ENCODE measurements at places on chromosomes 3 and 15.

- DNase-seq: no peak
Measured at GRCh38 chr3:116367761-116368395, 77.4 kb downstream of the LSAMP start.

DNA sequence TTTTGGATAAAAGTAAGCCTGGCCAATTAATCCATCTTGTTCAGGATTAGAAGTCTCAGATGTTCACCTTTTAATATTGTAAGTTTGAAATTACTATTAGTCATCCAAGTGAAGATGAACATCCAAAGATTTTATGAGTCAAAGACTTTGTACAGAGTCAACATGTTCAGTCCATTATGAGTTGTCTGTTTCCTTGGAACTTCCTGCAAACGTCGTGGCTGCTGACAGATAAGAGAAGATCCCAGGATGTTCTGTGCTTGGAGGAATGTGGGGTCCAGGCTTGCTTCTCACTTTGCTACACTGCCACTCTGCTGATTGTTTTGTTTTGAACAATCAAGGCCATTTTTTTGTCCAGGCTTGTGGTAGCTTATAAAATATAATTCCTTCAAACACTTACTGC lies 74.3 kb upstream of the SLCO2A1 start:
- DNase-seq: no peak

DNA sequence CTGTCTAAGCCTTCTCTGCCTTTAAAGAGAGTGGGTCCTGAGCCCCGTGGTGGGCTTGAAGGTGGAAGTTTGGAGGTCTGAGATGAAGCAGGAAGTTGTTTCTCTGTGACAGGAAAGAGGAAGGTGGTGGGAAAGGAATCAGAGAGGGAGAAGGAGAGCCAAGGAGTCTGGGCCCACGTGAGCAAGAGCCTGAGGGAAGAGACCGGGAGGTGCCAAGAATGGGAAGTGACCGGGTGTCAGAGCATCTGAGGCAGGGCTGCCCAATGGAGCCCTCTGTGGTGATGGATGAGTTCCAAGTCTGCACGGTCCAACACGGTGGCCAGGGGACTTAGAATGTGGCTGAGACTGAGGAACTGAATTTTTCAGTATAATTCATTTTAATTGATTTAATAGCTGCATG lies 24.6 kb downstream of the ALDH1L1 start:
- DNase-seq: no peak

DNA sequence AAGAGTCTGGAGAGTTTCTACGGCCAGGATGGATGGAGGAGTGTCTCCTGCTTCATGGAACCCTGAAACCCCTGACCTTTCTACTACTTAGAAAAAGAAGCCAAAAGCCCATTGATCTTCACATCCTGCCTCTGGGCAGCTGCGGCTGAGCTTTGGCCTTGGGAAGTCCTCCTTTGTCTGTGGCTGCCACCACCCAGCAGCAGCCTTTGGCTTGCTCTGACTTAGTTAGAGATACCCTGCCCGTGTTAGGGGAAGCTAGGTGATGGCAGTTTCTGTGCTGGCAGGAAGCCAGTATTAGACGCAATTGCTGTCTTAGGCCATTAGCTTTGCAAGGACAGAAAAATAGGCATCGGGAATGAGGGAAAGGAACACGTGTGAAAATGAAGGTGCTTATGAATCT lies 18.8 kb downstream of the APH1B start:
- DNase-seq: no peak

DNA sequence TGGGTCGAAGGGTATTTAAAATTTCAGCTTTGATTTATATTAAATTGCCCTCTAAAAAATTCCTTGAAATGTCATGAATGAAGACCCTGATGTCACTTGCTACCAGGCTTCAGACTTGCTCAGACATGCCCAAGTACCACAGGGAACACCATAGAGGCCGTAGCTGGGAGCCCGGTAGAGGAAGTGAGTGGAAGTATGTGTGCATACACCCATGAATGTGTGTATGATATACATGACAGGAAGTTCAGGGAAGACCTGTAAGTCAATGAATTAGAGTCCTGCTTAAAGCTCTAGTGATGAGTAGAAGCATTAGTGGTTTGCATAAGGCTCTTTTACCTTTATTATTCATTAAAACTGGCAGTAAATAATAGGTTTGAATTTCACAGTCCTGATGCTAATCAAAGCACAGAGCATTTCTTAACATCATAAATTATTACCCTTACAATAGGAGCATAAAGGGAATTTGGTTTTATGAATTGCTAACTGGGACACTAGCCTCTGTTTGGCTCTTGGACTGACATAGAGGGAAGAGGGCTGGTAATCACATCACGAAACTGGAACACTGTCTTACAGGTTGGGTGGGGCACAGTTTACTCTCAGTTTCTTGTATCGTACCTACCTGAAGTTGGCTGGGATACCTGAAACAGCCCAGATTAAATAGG lies 144.4 kb downstream of the CHST2 start:
- DNase-seq: no peak

GRCh38 chr3:52153389-52154096 lies 680 bp downstream of the POC1A start:
- no peak for DNase-seq

DNA sequence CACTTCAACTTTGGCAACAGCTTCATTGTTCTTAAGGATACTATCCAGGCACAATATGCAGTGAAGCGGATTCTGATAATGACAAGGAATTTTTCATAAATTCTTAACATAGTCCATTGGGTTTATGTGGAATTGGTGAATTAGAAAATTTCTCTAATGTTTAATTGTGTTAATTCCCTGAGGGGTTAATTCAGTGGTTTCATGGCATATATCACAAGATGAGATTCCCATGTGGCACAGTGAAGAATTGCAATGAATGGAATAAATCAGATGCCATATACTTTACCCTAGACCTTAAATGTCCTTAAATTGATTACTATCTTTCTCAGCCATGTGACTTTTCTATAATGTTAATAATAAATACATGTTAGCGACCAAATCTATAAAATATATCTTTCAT lies 1244.1 kb downstream of the ROBO2 start:
- no peak for DNase-seq

GRCh38 chr3:184383033-184383740 lies 3.3 kb downstream of the CHRD start:
- no peak for DNase-seq

DNA sequence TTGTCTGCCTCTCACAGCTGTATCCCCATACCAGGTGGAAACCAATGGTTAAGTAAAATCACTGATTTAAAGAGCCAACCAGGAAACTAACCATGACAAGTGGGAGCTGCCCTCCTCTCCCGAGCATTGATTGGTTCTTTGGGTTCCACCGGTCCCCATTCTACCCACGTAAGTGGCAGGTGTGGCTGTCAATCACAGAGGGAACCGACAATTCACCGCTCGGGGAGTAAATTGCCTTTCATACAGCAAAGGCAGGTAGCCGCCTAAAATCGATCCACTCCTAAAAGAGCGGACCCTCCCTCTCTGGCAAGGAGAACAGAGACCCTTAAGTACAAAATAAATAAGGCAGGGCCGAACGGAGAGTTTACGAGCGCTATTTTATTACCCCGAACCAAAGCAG lies 1.2 kb downstream of the ERC2 start:
- DNase-seq: no peak

GRCh38 chr15:41961001-41961518 lies 11.3 kb downstream of the EHD4 start:
- DNase-seq: no peak

GRCh38 chr15:40134885-40135284 lies 26.0 kb upstream of the BUB1B start:
- DNase-seq: no peak

DNA sequence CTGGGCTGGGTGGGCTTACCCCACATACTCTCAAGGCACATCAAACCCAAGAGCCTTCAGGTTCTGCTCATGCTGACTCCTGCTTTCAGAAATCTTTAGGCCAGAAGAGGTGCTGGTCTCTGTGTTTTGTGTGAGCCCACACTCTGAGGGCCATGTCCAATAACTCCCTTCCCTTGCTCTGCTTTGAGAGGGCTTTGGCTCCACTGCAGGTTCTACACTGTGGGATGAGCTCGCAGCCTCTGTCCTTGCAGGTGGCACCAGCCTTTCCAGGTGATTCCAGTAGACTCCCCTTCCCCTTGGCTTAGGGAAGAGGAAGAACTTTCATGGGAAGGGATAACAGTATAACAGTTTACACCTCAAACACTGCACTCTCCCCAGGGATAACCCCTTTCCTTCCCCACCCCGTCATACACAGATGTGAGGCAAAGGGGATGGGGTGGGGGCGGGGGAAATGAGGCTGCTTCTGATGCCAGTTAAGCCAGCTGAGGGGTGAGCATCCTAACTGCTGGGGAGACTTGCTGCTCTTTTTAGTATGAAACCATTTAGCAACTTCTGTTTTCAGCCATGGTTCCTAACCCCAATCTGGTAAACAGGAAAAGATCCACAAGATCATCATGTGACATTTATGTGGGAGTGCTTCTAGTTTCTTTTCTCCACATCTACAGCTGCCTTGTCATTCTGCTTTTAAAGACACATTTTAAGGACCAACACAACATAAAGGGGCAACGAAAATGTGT lies 262.4 kb downstream of the SLC9A9 start:
- DNase-seq: no peak

DNA sequence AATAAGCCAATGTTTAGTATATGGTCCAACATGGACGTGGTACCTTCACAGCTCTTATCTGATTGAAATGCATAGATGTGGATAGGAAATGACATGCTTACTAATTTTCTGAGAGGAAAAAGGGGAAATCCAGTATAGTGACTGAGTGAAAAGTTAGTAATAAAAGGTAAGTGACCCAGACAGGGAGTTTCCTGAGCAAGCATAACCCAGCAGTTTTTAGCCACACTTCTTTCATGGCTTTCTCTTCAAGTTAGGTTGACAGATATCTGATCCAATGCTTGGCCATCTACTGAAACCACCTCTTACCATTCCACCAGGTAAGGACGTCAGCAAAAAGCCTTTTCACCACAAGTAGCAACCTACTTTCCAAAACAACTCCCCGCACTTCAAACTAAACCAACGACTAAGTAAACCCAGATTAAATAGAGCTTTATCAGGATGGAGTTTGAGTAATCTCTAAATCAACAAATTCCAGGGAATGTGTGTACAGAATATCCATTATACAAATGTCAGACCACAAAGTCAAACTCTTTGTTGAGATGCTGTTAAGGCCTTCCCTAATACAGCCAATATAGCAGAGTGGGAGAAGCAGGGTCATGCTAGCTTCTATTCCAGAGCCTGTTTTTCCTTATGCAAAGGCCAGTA lies 329.7 kb downstream of the RORA start:
- DNase-seq: no peak

DNA sequence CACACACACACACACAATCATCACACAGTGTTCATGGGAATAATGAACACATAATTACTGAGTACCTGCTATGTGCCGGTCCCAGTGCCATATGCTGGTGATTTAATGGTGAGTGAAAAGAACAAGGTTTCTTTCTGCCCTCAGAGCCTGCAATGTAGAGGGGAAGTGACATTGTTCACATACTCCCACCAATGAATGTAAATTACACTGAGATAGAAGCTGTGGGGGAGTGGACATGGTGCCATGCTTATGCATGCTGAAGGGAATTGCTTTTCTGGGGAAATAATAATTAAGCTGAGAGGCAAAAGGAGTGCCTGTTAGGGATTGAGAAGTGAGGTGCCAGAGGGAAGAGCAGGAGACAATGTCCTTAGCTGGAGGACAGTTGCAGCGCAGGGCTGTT lies 175.1 kb downstream of the MFSD1 start:
- no peak for DNase-seq

DNA sequence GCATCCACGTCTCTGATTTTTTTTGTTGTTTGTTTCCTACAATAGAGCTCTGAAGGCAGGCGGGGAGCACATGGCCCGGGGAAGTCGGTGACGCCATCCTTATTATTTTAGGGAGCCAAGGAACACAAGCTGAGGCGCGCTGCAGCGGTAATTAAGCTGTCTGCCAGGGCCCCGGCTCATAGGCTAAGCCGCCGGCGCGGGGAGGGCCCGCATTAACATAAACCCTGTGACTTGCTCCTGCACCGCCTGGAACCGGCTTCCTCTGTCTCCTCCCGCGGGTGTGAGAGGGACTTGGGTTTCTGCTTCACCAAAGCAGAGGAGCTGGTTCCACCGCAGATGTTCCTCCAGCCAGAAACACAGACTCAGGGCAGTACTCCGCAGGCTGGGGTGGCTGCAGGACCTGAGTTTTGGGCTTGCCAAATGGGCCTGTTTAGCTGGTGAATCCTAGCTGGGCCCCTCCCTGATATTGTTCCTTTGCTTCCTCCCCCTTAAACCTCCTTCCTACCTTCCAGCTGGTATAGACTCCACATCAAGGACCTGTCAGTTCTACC lies 25.3 kb downstream of the ANP32A start:
- peak; percentile 56 for DNase-seq

DNA sequence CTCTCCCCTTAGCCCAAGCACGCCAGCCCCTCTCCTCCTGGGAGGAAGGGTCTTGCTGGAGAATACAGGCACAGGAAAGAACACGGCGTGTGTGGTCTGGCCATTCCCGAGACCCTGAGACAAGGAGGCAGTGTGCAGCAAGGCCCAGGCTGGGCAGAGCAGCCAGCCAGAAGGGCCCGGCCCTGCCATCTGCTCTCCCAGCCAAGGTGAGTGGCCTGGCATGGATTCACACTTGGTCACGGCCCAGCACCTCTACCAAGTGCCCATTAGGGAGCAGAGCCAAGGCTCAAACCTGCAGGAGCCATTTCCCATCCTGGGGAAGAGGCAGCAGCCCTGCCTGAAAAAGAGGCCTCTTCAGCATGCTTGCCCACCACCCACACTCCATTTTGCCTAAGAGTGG lies 28.6 kb downstream of the MEGF11 start:
- no peak for DNase-seq

- no peak for DNase-seq
Measured at GRCh38 chr3:30495172-30496065, 111.0 kb upstream of the TGFBR2 start.

- no peak for DNase-seq
Measured at GRCh38 chr3:140920029-140920428, 21.6 kb upstream of the SLC25A36 start.

DNA sequence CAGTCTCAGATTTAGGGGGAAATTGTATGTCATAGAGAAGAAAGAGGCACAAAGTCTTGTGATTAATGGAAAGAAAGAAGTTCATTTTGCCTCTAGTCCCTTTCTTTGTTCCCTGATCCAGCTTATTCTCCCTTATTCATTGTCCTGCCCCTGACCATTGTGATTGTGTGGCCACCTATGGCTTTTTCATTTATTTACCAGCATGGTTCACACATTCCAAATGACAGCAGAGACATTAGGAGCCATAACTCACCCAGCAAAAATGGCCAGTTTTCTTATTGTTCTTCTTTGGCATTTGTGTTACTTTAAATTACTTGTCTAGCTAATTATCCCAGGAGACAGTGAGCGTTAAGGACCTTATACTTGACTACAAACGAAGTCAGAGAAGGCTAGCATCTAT lies 36.3 kb upstream of the SGO1 start:
- no peak for DNase-seq
